ENCODE measurements at places on chromosomes 7 and 10.

DNA sequence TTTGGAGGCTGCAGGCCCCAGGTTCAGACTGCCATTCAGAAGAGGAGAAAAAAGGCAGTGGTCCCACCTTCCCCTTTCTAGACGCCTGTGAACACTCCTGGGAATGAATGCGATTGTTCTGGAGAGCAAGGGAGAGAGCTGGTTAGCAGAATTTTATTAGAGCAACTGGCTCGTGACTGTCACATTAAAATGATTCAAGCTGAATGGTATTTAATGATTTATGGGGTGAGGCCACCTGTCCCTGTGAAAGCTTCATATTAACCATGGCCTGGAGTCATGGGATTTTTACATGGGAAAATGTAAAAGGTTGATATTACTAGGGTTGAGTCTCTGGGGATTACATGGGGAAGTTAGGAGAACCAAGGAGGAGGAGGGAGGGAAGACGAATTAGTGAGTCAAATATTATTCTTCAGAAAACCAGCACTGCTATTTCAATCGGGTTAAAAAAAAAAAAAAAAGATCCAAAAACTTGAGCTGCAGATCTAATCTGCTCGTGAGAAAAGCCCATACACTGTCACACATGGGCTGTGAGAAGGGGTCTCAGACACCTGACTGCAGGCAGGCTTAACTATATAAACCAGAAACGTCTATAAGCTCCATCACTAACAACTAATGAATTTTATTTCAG lies 8.3 kb downstream of the CXCL12 start:
- DNase-seq: no peak

GRCh38 chr7:155509725-155510551 lies 36.4 kb downstream of the CNPY1 start:
- DNase-seq: no peak

DNA sequence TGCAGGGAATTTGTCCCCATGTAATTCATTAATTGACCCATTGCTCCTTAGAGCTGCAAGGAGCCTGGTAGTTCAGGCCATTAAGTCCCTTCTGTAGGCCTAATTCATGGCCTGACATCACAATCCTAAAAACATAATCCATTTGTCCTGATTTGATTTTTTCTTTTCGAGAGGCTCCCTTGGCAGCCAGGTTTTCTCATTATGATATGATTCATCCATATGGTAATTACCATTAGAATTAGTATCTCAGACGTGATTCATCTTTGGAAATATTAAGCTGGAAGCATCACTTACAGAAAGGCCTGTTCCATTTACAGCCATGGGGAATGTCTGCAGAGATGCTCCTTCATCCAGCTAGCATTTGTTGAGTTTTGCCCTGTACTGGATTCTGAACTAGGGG lies 128.5 kb downstream of the PLCE1 start:
- DNase-seq: no peak

GRCh38 chr10:110947061-110947595 lies 27.7 kb downstream of the SHOC2 start:
- DNase-seq: no peak

GRCh38 chr10:17758896-17759295 lies 6.9 kb downstream of the TMEM236 start:
- DNase-seq: no peak

GRCh38 chr7:42235741-42236161 lies 1.3 kb downstream of the GLI3 start:
- DNase-seq: no peak

Measured in stimulated activated CD4-positive, alpha-beta T cell treated with anti-CD3 and anti-CD28 coated beads, Interleukin-1b, Interleukin-23, amount 100 ng/mL, for 24 hours (primary cell).